ENCODE measurements at places on chromosomes 3 and 15.

DNA sequence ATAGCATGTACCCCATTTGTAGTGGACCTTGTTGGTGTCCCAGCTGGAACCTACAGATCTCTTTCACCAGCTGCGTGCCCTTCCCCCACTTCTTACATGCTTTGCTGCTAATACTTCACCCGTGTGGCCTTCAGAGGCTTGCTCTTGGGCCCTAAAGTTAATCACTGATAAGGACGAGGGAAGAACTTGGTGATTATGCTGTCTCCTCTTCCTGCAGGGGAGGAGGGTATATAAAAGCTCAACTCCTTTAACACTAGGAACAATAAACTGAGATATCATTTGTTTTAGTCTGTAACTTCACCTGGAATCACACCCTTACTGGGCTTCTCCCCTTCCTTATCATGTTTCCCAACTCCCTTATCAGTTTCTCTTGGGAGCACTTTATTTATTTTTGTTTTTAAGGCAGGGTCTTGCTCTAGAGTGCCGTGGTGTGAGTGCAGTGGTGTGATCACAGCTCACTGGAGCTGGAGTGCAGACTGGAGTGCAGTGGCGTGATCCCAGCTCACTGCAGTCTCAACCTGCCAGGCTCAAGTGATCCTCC lies 43.2 kb upstream of the PIK3R4 start:
- H3K27me3 ChIP-seq = no peaks in the 10 kb centered on the region
- H3K4me3 ChIP-seq = no peak overlapping the region
- H3K36me3 ChIP-seq = no peaks in the 10 kb centered on the region
- no peak for DNase-seq
- no peak overlapping the region for H3K27ac ChIP-seq

- no peak overlapping the region for H3K27ac ChIP-seq
- DNase-seq = no peak
- H3K36me3 ChIP-seq = no peaks in the 10 kb centered on the region
- no peaks in the 10 kb centered on the region for H3K4me1 ChIP-seq
Observed at GRCh38 chr15:48315041-48315440, 16.2 kb upstream of the DUT start.

DNA sequence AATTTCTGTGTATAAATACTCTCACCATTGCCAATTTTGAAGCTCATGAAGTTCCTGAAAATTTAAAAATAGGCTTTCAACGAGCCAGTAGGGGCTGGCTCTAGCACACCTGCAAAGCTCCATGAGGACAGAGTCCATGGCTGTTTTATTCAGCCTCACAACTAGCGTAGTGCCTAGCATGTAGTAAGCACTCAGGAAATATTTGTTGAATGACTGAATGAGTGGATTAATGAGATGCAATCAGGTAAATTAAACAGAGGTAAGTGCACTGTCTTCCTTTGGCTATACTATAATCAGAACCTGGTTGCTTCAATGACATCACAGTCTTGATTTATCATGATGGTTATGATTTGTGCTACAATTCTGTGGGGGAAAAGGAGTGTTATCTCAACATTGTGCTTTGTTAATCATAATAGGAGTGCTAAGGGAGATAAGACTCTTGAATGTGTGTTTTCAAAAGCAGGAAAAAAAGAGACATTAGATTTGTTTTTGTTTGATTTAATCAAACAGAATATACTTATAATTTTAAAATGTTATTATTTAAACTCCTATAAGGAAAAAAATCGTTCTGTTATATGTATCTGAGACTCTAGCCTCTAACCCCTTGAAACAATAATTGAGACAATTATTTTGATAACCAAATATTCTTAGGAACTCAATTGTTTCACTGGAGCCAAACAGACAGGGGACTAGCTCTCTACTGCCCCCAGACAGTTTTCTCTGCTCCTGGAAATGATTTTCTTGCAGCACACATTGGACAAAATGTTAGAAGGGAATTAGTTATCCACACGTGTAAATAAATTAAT lies 171.7 kb upstream of the ATP11B start:
- no peaks in the 10 kb centered on the region for H3K27me3 ChIP-seq
- peak overlapping the region; percentile 9 for H3K27ac ChIP-seq
- no peak overlapping the region for H3K4me3 ChIP-seq

GRCh38 chr3:56591262-56591661 lies 34.3 kb downstream of the CCDC66 start:
- H3K27me3 ChIP-seq = no peaks in the 10 kb centered on the region
- no peak overlapping the region for H3K27ac ChIP-seq
- H3K36me3 ChIP-seq = no peaks in the 10 kb centered on the region
- DNase-seq = no peak

GRCh38 chr3:129992781-129993180 lies 18.3 kb downstream of the TRH start:
- H3K4me1 ChIP-seq = no peaks in the 10 kb centered on the region
- no peak overlapping the region for H3K27ac ChIP-seq
- DNase-seq = no peak
- no peaks in the 10 kb centered on the region for H3K36me3 ChIP-seq
- H3K27me3 ChIP-seq = no peaks in the 10 kb centered on the region

DNA sequence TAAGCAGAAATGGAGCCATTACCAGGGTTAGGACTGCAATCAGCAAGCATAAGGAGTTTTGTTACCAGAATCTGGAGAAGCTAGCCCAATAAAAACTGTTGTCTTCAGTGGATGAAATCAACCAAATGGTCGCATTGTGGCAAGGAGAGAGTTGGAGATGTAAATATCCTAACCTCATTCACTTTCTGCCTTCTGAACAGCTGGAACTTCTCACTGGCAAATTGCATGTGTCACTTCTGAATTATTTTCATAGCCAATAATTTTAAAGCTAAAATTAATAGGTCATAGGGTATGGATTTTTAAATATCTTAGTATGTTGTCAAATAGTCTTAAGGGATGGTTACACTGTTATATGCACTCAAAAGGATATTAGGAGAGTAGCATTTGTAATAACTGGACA lies 121.6 kb downstream of the SUCNR1 start:
- no peaks in the 10 kb centered on the region for H3K36me3 ChIP-seq
- no peaks in the 10 kb centered on the region for H3K4me1 ChIP-seq
- no peaks in the 10 kb centered on the region for H3K27me3 ChIP-seq
- no peak overlapping the region for H3K4me3 ChIP-seq

GRCh38 chr3:129254536-129255230 lies 5.3 kb downstream of the COPG1 start:
- peaks cover 86% of the 10 kb centered on the region for H3K36me3 ChIP-seq
- no peak for DNase-seq
- no peak overlapping the region for H3K4me3 ChIP-seq
- no peaks in the 10 kb centered on the region for H3K27me3 ChIP-seq
- peaks cover 27% of the 10 kb centered on the region for H3K4me1 ChIP-seq
- H3K27ac ChIP-seq = no peak overlapping the region

DNA sequence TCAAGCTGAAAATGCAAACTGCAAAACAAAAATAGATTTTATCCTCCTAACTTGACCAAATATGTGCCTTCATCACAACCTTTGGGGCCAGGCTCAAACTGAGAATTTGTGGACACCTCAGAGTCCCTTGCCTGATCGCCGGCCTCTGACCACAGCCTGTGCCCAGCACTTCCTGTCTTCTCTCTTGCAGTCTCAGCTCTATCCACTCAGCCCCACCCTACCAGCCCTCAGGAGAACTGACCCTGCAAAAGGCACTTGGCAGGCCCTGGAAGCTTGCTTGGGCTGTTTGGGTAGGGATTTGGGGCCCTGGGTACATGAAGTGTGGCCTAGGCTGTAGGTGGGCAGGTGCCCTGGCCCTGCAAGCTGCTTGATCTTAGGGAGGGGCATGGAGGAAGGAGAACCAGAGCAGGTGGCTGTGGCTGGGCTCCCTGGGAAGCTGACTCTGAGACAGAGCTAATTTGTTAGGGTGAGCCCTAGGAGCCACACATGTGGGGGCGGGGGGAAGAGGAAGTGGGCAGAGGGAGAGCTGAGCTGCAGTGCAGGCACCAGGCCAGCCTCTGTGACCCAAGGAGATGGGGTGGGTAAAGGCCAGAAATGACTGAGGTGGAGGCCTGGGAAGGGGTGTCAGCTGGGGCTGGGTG lies 8.6 kb downstream of the CLEC3B start:
- DNase-seq = no peak
- peak overlapping the region; percentile 60 for H3K27ac ChIP-seq
- H3K4me3 ChIP-seq = no peak overlapping the region

- H3K27me3 ChIP-seq = no peaks in the 10 kb centered on the region
- H3K36me3 ChIP-seq = no peaks in the 10 kb centered on the region
- H3K27ac ChIP-seq = no peak overlapping the region
- DNase-seq = no peak
- H3K4me1 ChIP-seq = no peaks in the 10 kb centered on the region
- no peak overlapping the region for H3K4me3 ChIP-seq
Observed at GRCh38 chr3:2677501-2677900, 432.7 kb downstream of the IL5RA start.

- DNase-seq = no peak
- no peak overlapping the region for H3K4me3 ChIP-seq
- peaks cover 58% of the 10 kb centered on the region for H3K36me3 ChIP-seq
Observed at GRCh38 chr15:44550256-44550655, 13.3 kb downstream of the EIF3J start.

DNA sequence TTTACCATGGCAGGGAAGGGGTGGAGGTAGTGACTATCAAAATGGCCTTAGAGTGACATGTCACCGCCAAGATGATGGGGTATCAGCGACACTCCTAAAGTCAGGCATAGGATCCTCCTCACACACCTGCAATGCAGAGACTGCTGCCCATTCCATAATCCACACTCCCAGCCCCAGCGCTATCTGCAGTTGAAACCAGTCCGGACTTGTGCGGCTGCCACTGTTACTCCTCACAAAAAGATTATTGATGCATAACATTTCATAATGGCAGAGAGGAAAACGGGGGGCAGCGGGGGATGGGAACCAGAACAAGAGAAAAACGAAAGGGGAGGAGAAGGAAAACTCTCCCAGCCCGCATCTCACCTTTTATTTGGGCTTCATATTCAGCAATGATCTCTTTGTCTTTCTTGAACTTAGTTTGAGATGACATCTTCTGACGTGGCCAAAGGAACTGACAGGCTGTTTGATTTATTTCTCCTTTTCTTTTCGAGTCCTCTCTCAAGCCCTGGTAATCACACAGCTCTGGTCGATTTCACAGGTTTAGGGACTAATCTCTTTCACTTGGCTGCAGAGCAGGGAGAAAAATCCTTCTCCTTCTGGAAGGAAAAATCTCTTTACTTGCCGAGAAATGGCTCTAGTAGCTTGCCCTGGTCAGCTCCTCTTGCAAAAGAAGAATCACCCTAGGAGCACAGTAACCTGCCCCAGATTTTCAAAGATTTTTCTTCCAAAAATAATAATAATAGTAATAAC lies 749 bp downstream of the SRGAP3 start:
- DNase-seq = no peak
- peak overlapping the region; percentile 59 for H3K27ac ChIP-seq
- H3K4me1 ChIP-seq = peaks cover 11% of the 10 kb centered on the region
- no peaks in the 10 kb centered on the region for H3K36me3 ChIP-seq

GRCh38 chr3:153840487-153840886 lies 280.7 kb upstream of the ARHGEF26 start:
- no peak overlapping the region for H3K4me3 ChIP-seq
- no peak overlapping the region for H3K27ac ChIP-seq
- no peaks in the 10 kb centered on the region for H3K27me3 ChIP-seq
- DNase-seq = no peak
- H3K36me3 ChIP-seq = no peaks in the 10 kb centered on the region
- H3K4me1 ChIP-seq = no peaks in the 10 kb centered on the region

- H3K27ac ChIP-seq = peak overlapping the region; percentile 82
- no peaks in the 10 kb centered on the region for H3K27me3 ChIP-seq
- peak overlapping the region; percentile 13 for H3K4me3 ChIP-seq
- peaks cover 16% of the 10 kb centered on the region for H3K4me1 ChIP-seq
- H3K36me3 ChIP-seq = no peaks in the 10 kb centered on the region
- DNase-seq = no peak
Observed at GRCh38 chr3:138862924-138863775, 28.4 kb upstream of the PIK3CB start.

DNA sequence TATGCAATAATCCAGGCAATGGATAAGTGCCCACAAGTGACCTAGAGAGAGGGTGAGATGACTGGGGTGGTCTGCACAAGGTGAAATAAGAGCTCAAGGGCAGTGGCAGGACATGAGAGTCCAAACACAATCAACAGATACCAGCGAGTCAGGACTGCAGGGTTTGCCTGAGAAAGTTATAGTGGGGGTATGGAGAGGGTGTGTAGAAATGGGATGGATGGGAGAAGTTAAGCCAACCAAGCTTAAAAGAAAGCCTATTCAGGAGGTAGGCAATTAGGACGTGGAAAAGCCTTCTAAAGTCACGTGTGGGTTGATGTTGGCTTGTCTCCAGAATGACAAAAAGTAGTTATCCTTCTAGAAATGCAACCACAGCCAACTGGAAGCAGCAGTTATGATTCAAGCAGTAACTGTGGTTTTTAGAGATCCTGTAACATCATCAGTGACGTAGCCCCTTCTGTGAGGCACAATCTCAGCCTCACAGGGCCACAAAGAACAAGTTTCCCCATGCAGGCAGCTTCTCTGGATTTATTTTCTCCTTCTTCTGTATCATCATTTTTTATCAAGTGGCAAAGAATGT lies 56.1 kb downstream of the FAM174B start:
- H3K27ac ChIP-seq = no peak overlapping the region
- DNase-seq = no peak
- H3K4me1 ChIP-seq = peaks cover 6% of the 10 kb centered on the region
- no peaks in the 10 kb centered on the region for H3K36me3 ChIP-seq
- no peaks in the 10 kb centered on the region for H3K27me3 ChIP-seq

DNA sequence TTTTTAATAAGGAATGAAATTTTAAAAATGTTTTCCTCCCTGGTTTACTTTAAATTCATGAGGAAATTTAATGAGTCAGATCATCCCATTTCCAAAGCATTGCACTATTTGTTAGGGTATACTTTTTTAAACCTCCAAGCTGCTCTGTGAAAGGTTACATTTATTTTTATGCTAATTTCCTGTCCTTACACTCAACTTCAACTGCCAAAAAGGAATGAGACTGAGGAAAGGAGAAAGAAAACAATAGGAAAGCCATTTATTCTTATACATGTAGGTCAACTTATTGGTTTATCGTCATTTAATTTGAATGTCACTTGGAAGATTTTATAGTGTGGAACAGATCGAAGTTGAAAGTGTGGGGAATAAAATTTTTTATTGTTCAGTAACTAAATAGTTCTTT lies 104.1 kb downstream of the ALCAM start:
- no peak overlapping the region for H3K4me3 ChIP-seq
- no peak overlapping the region for H3K27ac ChIP-seq
- no peaks in the 10 kb centered on the region for H3K27me3 ChIP-seq
- no peak for DNase-seq
- H3K36me3 ChIP-seq = no peaks in the 10 kb centered on the region
- no peaks in the 10 kb centered on the region for H3K4me1 ChIP-seq

GRCh38 chr3:129345971-129346370 lies 67.3 kb downstream of the HMCES start:
- no peak overlapping the region for H3K4me3 ChIP-seq
- H3K27me3 ChIP-seq = no peaks in the 10 kb centered on the region
- H3K4me1 ChIP-seq = peaks cover 28% of the 10 kb centered on the region
- H3K27ac ChIP-seq = no peak overlapping the region
